ENCODE measurements at places on chromosomes 12 and 14.

- peak; percentile 91 for DNase-seq
These were observed 204.7 kb downstream of the EPS8 start for GRCh38 chr12:15584366-15585041.

GRCh38 chr14:77549451-77549850, 50.8 kb upstream of the ISM2 start:
- DNase-seq: no peak

GRCh38 chr12:72365151-72365550, 93.0 kb downstream of the TRHDE start:
- DNase-seq: no peak

- no peak for DNase-seq
These were observed 1.6 kb downstream of the TMEM229B start for GRCh38 chr14:67486890-67487289.

DNA sequence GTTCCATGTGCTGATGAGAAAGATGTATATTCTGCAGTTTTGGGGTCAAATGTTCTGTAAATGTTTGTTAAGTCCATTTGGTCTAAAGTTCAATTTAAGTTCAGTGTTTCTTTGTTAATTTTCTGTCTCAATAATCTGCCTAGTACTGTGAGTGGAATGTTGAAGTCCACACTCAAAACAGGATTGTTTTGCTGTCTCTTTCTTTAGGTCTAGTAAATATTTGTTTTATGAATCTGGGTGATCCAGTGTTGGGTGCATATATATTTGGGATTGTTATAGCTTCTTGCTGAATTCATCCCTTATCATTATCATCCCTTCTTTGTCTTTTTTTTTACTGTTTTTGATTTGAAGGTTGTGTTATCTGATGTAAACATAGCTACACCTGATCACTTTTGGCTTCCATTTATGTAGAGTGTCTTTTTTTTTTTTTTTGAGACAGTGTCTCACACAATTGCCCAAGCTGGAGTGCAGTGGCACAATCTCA, 26.0 kb upstream of the PRPF39 start:
- DNase-seq: no peak

Data from pons (tissue), 1 donor.